ENCODE measurements at places on chromosomes 4 and X. TPM values are rescaled to one million over a fixed set of nuclear protein-coding genes. Genes with fewer than 3 reads are reported as not detected.

The ZNF595 gene
- 27.7 TPM for total RNA-seq

DNA sequence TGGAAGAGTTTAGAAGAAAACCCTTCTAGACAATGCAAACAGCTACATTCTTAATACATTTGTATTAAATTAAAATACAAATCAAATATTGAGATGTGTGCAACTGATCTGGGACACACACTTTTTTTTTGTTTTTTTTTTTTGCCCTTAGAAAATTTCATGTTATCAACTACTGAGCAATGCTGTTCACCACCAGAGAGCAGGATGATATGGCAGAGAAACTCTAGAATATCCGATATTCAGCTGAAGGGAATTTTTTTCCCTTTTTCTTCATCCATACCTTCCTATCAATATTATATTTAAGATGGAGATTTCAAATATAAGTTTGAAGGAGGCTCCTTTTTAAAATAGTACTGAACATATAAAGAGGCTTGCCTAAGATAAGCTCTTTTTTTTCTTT, 1.0 kb downstream of the NDST3 start:
- H3K27ac ChIP-seq = no peak overlapping the region
- no peak overlapping the region for H3K4me3 ChIP-seq
- no peaks in the 10 kb centered on the region for H3K36me3 ChIP-seq
- peaks cover 16% of the 10 kb centered on the region for H3K27me3 ChIP-seq
- no peaks in the 10 kb centered on the region for H3K4me1 ChIP-seq

GRCh38 chr4:185224597-185224996, 15.2 kb downstream of the SNX25 start:
- no peak for DNase-seq
- no peak overlapping the region for H3K27ac ChIP-seq
- H3K27me3 ChIP-seq = no peaks in the 10 kb centered on the region
- no peaks in the 10 kb centered on the region for H3K4me1 ChIP-seq

- no peaks in the 10 kb centered on the region for H3K27me3 ChIP-seq
- no peak overlapping the region for H3K4me3 ChIP-seq
- no peaks in the 10 kb centered on the region for H3K36me3 ChIP-seq
- no peak overlapping the region for H3K27ac ChIP-seq
- DNase-seq = no peak
Observed at GRCh38 chrX:119427024-119427794, 28.1 kb downstream of the SLC25A43 start.

Data from cardiac muscle cell (in vitro differentiated cells and primary cell).